ENCODE measurements at places on chromosomes 16 and 17.

- DNase-seq = no peak
Measured at GRCh38 chr16:85689285-85689949, 663 bp upstream of the GINS2 start.

- DNase-seq = no peak
Measured at GRCh38 chr16:81210807-81211206, 27.7 kb upstream of the BCO1 start.

- peak; percentile 58 for DNase-seq
Measured at GRCh38 chr17:66343531-66344078, 41.2 kb downstream of the PRKCA start.

GRCh38 chr16:65579050-65579449 lies 457.2 kb upstream of the CDH11 start:
- DNase-seq = no peak

- DNase-seq = no peak
Measured at GRCh38 chr17:77555121-77555591, 403.3 kb upstream of the TNRC6C start.

All from lung microvascular endothelial cell (primary cell).